ENCODE measurements at places on chromosomes 12 and 14.

DNA sequence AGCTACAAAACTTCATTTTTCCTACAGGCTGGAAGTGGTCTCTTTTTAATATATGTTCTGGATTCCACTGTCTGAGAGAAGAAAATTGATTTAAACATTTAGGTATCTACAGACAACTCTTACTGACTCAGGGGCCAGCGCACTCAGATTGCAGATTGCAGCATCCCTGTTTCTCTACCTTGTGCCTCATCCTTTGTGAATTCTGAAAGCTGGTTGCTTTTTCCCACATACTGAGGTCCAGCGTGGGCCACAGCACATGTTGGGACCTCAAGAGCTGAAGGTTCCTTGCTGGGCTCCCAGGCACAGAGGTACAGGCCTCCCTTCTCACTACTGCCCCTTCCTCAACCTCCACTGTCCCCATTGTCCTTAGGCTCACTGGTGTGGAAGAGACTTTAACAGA, 101.7 kb upstream of the CCDC175 start:
- DNase-seq = no peak

- no peak for DNase-seq
Measured at GRCh38 chr12:113930249-113930648, 35.9 kb downstream of the RBM19 start.

- no peak for DNase-seq
Measured at GRCh38 chr14:26577711-26578110, 20.1 kb downstream of the NOVA1 start.

DNA sequence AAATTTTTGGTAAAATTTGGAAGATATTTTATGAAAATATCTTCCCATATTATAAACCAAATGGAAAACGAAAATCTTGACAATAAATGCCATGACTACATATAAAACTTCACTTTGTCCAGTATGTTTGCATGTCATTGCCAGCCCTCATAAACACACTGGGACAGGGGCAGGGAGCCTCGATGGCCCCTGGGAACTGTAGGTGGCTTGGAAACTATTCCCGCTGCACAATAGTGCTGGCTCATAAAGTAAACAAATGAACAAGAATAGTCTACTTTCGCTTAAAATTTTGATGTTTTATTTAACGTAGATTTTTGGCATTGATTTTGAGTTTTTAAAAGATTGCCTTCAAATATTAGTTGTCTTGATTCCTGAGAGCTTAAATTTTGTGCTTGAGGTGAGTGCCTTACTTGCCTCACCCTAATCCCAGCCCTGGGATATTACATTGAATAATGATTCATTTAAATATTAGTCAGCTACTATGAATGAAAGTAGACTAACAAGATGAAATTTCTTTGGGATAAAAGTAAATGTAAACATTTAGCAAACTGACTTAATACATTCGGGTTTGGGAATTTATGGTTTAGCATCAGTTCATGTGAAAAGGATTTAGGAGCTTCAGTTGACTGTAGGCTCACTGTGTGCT, 74.0 kb upstream of the PKP2 start:
- DNase-seq = no peak

DNA sequence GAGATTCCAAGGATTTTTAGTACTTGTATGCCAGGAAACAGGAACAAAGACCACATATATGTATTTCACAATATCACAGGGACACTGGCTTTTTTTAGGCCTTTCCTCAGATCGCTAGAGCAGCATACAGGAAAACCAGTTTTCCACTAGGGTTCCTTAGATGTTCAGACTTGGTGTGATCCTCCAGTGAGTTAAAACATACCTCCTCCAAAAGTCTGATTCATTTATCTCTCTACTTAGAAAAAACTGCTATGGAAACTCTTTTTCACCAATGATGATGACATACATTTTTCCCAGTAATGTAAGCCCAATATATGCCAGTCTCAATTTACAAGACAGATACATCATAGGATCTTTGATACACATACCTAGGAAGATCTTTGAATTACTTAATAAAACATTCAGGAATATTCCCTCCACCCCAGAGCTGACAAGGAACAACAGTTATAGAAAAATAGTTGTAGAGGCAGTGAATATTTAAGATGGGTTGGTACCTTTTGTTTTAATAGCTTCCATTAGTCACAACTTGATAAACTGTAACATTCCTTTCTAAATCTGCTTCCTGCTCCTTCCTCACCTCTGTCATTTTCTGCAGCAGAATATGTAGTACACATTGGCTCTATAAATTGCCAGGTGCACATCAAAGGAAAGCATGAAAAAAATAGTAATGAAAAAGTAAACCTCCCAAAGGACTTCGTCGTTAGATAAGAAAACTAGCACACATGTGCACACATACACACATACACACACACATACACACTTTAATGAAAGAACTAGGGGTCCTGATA, 27.5 kb downstream of the BCAT1 start:
- no peak for DNase-seq

GRCh38 chr12:64893961-64894360, 69.5 kb downstream of the TBC1D30 start:
- no peak for DNase-seq

DNA sequence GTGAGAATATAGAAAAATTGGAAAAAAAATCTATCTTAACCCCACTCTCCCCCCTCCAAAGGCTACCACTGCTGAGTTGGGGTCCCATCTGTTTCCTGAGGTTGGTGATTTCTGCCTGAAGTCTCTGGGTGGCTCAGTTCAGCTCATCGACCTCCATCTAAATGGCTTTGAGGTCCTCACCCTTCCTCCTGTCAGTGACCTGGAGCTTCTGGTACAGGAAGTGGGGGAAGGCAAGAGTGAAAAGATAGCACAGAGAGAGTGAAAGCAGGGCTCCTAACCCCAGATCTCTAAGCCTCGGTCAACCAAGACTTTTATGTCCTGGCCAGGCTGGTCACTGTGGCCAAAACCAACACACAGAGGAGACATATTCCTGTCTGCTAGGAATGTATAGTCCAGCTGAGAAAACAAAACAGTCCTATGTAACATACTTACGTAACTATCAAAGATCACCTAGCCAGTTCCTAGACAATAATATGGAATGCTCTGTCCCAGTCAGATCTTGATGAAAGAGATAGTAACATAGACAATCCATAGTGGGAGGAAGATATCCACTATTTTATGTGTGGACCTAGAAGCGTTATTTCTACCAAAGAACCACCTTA, 12.3 kb upstream of the KRT73 start:
- no peak for DNase-seq

- no peak for DNase-seq
Measured at GRCh38 chr12:93727195-93727811, 50.1 kb downstream of the CRADD start.

- peak; percentile 70 for DNase-seq
Measured at GRCh38 chr12:55929306-55929791, 1.6 kb upstream of the DGKA start.

- no peak for DNase-seq
Measured at GRCh38 chr12:42322567-42322966, 3.3 kb downstream of the ZCRB1 start.

DNA sequence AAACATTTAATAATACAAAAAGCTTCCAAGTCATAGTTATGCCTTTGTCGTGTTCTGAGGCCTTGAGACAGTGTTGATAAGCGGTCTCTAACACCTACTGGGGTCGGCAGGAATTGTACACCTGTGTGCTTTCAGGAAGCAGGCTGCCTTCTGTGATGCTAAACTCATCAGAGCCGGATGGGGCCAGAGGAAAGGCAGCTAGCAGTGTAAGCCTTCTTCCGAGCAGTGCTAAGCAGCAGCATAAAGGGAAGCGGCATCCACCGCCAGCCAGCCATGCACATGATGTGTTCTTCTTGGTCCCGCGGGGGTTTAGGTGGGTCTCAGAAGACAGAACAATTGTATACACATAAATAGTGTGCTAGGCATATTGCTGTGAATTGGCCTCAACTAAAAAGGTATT, 159.3 kb downstream of the SLC15A4 start:
- no peak for DNase-seq

- no peak for DNase-seq
Measured at GRCh38 chr12:126537961-126538530, 1472.8 kb downstream of the AACS start.

- no peak for DNase-seq
Measured at GRCh38 chr12:120438495-120439198, 734 bp downstream of the COX6A1 start.

- DNase-seq = no peak
Measured at GRCh38 chr14:51432302-51432948, 192.4 kb downstream of the TMX1 start.

DNA sequence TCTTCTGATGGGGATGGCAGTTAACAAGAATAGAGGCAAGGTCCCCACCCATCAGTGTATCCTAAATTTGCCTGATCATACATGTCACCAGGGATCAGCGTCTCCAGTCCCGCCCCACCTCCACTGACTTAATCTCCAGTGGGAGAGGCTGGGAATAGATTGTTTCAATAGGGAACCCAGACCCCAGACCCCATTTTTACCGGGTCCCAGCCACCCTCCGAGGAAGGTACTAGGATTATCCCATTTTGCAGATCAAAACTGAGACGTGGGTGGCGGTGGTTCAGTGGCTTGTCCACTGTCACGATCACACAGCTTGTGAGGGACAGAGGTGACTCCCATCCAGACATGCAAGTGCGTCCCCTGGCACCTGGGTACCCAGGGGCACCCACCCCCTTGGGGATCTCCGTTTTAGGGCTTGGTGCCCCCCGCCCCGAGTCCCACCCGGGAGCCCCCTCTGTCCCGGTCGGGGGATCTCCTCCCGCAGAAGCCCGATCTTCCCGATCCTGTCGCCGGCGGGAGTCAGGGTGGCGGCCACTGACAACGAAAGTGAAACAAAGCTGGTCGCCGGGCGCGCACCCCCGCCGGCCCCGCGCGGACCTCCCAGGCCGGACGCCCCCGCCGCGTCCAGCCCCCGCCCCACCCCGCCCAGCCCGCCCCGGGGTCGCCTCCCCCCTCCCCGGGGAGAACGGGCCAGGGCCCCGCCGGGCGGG, 523 bp downstream of the WSB2 start:
- DNase-seq = no peak

- no peak for DNase-seq
Measured at GRCh38 chr12:89907659-89908058, 199.0 kb upstream of the ATP2B1 start.

GRCh38 chr14:51603495-51603894, 48.2 kb upstream of the FRMD6 start:
- DNase-seq = no peak

GRCh38 chr12:115840159-115840558, 437.3 kb downstream of the MED13L start:
- DNase-seq = no peak

- DNase-seq = no peak
Measured at GRCh38 chr14:96238676-96239265, 17.2 kb upstream of the BDKRB1 start.

DNA sequence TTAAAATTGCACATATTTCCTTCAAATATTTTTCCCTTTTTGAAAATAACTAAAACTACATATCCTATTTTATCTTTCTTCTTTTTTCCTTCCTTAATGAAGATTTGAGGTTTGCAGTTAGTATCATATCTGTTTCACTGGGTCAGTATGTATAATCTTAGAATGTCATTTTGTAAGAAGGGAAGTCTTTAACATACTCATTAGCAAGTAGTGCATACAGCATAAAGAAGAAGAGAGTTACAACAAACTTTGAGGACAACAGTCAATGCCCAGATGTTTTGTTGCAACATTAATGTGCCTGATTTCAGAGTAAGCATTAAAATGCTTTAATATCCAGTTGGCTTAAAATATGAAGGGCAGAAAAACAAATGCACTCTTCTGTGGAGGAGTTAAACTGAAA, 176.9 kb upstream of the FBXO33 start:
- DNase-seq = no peak

- DNase-seq = no peak
Measured at GRCh38 chr12:26534071-26534470, 298.9 kb downstream of the ITPR2 start.

DNA sequence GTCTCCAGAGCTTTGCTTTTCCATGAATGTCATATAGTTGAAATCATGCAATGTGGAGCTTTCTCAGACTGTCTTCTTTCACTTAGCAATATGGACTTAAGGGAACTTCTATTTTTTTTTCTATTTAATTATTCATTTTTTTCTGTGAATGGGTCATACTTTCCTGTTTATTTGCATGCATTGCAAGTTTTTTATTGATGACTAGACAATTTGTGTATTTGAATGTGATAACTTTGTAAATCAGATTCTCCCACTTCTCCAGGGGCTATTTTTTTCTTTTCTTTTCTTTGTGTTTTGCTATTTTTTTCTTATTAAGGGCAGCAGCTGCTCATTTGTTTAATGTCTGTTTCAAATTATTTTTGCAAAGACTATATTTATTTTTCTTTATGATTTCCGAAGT, 1019.8 kb upstream of the ATXN7L3B start:
- DNase-seq = no peak

DNA sequence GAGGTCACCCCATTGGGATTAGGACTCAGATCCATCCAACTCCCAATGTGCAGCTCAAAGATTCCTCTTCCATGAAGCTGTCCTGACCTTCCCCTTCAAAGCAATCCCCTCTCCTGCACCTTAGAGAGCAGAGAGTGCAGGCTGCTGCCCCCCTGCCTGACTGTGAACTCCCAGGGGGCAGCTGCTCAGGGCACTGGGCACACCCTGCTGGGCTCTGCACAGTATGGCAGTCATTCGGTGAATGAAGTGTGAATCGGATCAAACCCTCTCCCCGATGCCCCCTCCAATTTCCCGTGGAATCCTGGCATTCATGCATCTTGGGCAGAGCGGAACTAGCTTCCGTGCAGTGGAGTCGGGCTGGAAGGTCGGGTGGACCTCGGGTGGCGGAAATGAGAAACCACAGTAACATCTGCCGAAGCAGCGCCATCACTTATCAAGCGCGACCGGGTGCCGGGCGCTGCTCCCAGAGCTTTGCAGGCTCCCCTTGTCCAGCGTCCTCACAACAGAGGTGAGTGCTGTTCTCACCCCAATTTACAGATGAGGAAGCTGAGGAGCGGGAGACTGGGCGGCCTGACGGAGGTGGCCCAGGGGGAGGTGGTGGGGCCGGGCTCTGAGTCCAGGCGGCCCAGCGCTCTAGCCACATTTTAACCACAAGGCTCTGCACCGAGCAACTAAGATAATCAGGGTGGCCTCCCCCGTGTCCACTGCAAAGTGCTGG, 14.7 kb downstream of the GALNT9 start:
- DNase-seq = no peak

GRCh38 chr12:128402486-128403243, 135.7 kb downstream of the TMEM132C start:
- DNase-seq = no peak

DNA sequence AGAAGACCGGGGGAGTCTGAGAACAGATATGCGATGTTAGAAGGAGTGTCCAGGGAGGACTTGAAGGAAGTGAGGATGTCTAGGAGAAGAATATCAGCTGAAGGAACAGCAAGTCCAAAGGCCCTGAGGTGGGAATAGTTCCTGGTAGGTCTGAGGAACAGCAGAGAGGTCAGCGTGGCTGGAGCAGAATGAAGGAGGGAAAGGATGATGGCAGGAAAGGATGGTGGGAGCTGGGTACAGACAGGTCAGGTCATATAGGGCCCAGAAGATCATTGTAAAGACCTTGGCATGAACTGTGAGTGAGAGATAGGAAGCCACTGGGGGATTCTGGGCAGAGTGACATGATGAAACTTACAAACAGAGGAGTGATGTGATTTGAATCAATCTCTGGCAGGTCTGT, 171.0 kb downstream of the ETV6 start:
- no peak for DNase-seq

Measured in T-helper 17 cell (primary cell).